ENCODE measurements at places on chromosomes 5 and 9.

DNA sequence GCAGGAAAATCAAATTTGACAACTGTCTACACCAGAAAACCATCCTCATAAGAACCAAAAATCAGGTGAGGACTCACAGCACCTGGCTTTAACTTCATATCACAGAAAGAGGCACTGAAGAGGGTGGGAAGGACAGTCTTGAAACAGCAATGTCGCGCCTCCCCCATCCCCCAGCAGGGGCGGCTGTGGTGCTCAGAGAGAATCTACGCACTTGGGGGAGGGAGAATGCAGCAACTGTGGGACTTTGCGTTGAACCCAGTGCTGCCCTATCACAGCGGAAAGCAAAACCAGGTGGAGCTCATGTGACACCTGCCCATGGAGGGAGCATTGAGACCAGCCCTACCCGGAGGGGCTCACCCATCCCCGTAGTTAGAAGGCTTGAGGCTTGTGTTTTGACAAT is 191.8 kb downstream of the MSX2 start:
- no peak for DNase-seq

DNA sequence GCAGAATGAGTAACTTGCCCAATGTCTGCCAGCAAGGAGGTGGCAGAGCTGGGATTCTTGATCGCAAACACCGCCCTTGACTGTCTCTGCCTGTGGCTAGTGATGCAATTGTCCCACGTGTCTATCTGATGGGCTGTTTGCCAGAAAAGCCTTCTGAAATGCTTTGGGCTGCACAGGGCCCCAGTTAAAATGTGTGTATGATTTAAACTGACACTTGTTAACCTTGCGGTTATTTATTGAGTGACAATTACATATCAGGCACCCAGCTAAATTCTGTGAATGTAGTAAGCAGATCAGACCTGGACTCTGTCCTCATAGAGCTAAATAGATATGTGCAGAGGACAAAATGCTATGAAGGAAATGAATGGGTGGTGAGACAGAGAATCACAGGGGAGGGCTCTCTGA is 11.6 kb upstream of the IL12B start:
- peak; percentile 17 for DNase-seq

GRCh38 chr5:126651013-126651577 is 50.3 kb downstream of the PHAX start:
- no peak for DNase-seq

GRCh38 chr5:54703133-54703532 is 185.6 kb downstream of the SNX18 start:
- DNase-seq, result no peak

DNA sequence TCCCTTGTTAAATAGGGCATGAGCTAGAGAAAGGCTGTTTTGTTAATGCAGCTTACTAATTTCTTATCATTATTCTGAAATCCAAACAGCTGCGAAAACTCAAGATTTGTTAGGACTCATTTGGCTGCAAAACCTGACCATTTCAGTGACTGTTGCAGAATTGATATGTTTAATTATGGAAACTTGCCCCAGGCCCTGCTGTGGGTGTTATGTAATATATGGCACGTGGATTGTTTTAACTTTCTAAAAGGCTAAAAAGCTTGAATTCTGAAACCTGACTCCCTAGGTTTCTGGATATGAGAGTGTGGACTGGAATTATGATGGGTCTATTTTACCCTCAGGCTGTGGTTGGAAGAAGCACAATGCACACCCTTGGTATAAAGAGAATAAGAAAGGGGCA is 4.4 kb downstream of the IL9 start:
- no peak for DNase-seq

DNA sequence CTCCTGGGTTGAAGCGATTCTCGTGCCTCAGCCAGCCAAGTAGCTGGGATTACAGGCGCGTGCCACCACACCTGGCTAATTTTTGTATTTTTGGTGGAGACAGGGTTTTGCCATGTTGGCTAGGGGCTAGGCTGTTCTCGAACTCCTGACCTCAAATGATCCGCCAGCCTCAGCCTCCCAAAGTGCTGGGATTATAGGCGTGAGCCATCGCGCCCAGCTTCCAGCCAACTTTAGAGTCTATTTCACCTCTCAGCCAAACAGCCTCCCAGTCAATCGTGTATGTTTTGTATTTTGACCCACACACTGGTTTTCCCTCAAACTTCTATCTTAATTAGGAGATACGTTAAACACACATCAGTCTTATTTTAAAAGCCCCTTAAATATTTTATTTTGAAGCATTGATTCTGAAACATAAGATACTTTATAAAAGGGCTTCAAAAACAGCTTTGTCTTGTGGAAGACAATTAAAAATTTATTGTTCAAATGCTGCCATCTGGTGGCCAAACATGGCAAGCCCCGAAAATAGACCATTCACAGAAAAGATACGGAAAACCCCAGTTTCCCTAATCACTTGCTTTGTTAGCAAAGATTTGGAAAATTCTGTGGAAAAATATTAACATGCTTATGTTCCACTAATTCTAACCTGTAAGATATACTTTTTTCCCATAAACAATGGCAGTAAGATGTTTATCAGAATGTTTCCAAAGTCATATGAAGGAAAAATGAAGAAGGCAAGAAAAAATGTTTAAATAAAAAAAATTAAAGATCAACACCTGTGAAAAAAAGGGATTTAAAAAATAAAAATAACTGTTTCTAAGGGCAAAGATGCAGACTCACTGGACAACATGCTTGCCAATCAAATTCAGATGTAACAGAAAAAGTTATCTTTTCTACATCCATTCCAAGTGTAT is 33.1 kb downstream of the APTX start:
- peak; percentile 10 for DNase-seq

GRCh38 chr9:133103183-133103986 is 17.7 kb downstream of the RALGDS start:
- DNase-seq, result peak; percentile 30

DNA sequence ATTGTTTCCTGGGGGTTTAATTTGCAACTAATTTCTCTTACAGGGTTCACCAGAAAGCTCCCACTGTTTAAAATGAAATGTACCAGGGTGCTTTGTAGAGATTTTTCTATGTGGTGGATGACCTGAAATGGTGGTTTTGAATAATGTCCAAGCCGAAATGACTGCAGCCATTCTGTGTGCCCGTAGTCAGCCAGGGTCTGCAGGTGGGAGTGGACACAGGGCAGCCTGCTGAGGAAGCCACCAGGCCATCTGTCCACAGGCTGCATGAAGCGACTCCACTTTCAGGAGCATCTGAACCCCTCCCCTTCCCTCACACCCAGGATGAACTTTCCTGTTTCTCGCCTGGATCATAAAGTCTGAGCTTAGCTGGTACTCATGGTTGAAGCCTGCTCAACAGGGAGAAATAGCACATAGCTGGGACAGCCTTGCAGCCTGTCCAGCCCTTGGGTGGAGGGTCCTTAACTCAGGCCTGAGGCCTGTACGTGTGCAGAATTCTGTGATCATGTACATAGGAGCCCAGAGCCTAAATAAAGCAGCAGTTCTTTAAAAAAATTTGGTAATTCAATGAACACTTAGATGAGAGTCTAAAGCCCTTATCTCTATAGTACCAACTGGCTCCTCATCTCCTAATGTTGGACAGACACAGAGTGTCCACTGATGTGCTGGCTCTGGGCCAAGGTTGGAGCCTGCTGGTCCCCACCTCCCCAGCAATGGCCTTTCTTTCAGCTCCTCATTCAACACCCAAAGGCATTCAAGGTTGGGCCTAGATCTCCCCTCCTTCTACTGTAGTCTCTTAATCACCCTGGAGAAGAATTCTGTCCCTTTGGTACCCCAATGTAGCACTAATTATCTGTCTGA is 72.8 kb downstream of the SHB start:
- DNase-seq, result no peak

GRCh38 chr5:177372034-177372896 is 12.0 kb upstream of the SLC34A1 start:
- no peak for DNase-seq

- no peak for DNase-seq
Measured at GRCh38 chr9:120265791-120266190, 314.2 kb downstream of the CDK5RAP2 start.

- no peak for DNase-seq
Measured at GRCh38 chr5:171627936-171628632, 157.5 kb upstream of the SMIM23 start.

GRCh38 chr5:124433170-124433569 is 313.3 kb downstream of the ZNF608 start:
- no peak for DNase-seq

GRCh38 chr9:34996905-34997279 is 7.3 kb downstream of the DNAJB5 start:
- DNase-seq, result no peak

- DNase-seq, result no peak
Measured at GRCh38 chr9:38263532-38263931, 129.0 kb upstream of the ALDH1B1 start.

DNA sequence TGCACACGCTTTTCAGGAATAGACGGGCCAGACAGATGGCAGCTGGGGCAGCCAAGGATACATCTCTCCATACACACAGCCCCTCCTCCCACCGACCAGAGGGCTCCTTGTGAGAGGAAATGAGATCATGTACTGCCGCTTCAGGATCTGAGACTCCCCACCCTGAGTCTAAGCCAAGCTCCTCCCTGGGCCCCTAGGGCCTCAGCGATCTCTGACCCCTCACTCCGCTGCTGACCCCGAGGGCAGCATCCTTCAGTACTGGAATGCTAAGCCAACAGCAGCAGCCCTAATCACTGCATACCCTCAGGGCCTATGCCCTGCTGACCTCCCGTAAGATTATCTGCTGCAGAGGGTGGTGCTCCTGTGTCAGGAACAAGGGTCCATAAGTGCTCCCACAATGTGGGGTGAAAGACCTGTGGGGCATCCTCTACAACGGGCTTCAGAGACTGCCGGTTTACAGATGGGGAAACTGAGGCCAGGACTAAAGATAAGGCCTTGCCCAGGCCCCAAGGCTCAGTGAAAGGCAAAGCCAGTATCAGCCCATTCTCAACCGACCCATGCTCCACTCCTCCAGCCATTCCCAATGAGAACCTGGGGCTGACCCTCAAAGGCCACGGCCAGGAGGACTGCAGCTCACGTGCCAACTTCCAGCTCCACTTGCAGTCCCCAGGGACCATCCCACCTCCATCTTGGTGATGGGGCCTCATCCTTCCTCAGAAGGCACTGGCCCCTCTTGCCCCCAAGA is 37.5 kb downstream of the BICD2 start:
- DNase-seq, result no peak

DNA sequence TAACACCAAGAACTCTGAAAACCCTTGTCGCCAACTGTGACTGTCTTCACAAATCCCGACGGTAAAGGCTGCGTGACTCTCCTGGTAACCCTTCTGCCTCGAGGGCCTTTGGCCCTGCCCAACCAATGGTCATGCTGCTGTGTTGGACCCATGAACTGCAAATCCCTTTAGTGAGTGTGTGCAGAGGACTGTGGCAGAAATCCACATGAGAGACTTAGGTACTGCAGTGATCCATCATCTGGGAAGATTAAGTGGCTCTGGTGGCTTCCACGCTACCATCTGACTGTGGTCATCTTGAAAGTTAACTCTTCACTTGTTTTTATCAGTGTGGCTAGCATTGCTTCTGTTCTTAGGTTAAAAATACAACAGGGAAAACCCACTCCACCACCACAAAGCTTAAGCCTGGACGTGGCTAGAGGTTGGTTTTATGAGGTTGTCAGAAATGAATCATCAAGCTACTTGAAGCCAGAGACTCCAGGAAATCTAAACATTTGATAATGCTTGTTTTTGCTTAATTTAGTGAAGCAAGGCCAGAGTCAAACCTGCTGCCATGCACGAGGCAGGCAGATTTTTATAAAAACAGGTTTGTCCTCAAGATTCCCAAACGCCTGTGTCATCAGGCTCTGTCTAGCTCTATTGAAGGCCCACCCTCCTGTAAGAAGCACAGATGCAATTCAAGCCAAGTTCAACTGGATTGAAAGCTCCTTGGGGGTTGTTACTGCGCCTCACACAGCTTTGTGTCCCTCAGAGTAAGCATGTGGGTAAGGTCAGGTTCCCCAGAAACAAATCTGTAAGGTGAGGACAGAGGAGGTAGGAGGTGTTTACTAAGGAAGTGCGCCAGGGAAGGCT is 52.7 kb upstream of the ERCC6L2 start:
- no peak for DNase-seq

- DNase-seq, result no peak
Measured at GRCh38 chr9:31554941-31555340, 829.5 kb upstream of the ACO1 start.

DNA sequence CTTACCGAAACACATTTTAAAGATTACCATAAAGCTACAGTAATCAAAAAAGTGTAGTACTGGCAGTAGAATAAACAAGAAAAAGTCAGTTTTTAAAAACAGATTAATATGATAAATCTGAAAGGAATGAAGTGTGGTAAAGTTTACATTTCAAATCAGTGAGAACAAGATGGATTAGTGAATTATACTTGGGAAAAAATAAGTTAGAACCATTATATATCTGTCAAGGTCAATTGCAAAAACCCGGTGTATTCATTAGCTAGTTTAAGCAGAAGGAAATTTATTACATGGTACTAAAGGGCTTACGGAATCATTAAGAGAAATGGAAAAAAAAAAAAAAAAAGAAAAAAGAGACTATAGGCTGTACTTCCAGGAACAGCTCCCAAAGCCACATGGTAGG is 164.3 kb downstream of the MUSK start:
- DNase-seq, result no peak

DNA sequence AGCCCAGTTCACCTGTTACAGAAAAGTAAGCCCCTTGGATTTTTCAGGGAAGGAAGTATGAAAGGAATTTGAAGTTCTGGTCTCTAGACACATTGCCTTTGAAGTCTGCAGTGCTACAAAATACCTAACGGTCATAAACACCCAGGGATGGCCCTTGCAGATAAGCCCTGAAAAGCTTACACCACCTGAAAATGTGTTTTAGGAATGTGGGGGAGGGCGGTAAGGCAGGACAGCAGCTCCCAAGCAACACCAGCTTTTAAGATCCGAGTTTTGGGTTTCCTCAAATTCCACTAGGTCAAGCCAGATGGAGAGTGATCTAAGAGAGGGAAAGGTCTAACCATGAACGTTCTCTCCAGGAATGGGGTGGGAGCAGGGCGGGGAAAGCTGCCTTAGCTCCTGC is 114.1 kb upstream of the PANK3 start:
- DNase-seq, result no peak

GRCh38 chr5:103901885-103902284 is 339.3 kb upstream of the NUDT12 start:
- no peak for DNase-seq

GRCh38 chr9:16039218-16039987 is 486.6 kb downstream of the CCDC171 start:
- DNase-seq, result no peak

DNA sequence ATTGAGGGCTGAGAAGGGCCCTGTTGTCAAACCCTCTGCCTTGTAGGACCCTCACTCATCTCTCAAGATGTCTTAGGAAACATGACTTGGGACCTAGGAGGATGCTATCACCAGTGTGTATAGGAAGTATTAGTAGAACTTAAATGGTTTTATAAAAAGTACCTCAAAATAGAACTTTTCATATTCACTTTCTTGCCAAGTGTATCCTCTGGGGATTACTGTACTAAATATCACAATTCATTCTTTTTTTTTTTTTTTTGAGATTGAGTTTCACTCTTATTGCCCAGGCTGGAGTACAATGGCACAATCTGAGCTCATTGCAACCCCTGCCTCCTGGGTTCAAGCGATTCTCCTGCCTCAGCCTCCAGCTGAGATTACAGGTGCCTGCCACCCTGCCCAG is 56.2 kb downstream of the ARHGEF28 start:
- no peak for DNase-seq

- no peak for DNase-seq
Measured at GRCh38 chr9:77841739-77842386, 189.7 kb downstream of the GNAQ start.
